Fibroblast of skin of abdomen (primary cell): ENCODE measurements at places on chromosomes 2 and 18.
A peak's percentile ranks its signal among the peaks of the same experiment; 100 is the strongest.

DNA sequence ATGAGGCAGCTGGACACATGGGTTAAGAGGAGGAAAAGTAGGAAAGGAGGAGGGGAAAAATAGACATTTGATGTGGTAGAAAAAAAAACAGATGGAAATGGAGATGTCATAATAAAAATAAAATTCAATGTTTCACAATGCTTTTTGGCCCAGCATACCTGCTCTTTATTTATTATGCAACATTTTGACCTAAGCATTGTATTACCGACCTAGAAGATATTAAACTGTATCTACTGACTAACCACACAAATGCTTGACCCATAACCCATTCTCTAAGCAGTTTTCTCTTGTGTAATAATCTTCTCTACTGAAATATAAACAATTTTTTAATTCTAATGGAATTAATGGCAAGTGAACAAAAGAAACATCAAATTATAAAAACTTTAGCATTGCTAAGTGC, 362.3 kb downstream of the FBXO15 start:
- DNase-seq: peak; percentile 28

- DNase-seq: no peak
These were observed 117.4 kb upstream of the DLX2 start for GRCh38 chr2:172220121-172220520.

DNA sequence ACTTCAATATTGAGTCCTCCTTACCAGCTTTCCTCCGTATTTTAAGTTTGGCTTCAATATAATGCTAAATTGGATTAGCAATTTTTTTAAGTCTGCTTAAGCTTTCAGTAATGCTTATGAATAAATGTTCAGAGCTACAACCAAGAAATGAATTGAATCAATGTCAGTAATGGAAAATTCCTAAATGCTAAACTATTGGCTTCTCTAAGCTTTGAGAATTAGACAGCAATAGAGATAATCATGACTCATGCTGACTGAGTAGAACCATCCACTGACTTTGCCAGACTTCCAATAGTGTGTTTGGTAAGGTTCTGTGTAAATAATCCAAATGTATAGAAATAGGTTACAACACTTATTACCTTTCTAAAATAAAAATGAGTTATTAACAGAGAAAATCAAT, 8.9 kb upstream of the PDE1A start:
- DNase-seq: peak; percentile 16

- DNase-seq: peak; percentile 11
These were observed 164.5 kb downstream of the NAPG start for GRCh38 chr18:10690366-10690765.
